ENCODE measurements at places on chromosomes 4 and X. TPM values are rescaled to one million over a fixed set of nuclear protein-coding genes. Genes with fewer than 3 reads are reported as not detected.

DNA sequence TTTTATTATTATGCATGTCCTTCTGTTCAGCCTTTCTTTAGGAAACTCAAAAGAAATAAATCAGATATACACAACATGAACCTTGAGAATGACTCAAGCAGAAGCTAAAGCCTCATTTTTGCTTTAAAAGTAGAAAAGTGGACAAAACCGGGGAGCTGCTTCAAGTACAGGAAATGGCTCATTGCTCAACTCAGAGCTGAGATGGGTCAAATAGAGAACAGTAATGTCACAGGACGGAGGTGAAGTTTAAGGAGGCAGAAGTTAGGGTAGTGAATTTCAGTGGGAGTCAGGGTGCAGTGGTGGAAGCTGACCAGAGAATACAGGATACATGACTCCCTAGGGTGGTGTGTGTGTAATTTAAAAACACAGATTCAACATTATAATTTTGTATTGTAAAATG, 22.2 kb downstream of the PHKA2 start:
- no peaks in the 10 kb centered on the region for H3K27me3 ChIP-seq
- no peak overlapping the region for H3K27ac ChIP-seq
- no peaks in the 10 kb centered on the region for H3K36me3 ChIP-seq
- no peak for DNase-seq

DNA sequence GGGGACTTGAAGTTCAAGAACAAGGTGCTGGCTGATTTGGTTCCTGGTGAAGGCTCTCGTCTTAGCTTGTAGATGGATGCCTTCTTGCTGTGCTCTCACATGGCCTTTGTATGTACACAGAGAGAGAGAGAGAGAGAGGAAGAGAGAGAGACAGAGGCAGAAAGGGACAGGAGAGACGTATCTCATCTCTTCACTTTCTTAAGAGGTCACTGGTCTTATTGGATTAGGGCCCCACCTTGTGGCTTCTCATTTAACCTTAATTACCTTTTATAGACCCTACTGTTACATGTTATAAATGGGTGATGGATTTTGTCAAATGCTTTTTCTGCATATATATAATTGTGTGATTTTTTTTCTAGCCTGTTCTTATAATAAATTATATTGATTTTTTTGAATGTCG, 1444.2 kb downstream of the ADGRL3 start:
- no peaks in the 10 kb centered on the region for H3K27me3 ChIP-seq
- no peaks in the 10 kb centered on the region for H3K36me3 ChIP-seq
- H3K4me1 ChIP-seq: no peaks in the 10 kb centered on the region
- no peak for DNase-seq
- H3K4me3 ChIP-seq: no peak overlapping the region
- no peak overlapping the region for H3K27ac ChIP-seq

GRCh38 chr4:133186845-133187244, 37.8 kb downstream of the PCDH10 start:
- no peaks in the 10 kb centered on the region for H3K36me3 ChIP-seq
- no peak for DNase-seq
- H3K4me1 ChIP-seq: no peaks in the 10 kb centered on the region
- no peak overlapping the region for H3K27ac ChIP-seq
- no peaks in the 10 kb centered on the region for H3K27me3 ChIP-seq
- H3K4me3 ChIP-seq: no peak overlapping the region

DNA sequence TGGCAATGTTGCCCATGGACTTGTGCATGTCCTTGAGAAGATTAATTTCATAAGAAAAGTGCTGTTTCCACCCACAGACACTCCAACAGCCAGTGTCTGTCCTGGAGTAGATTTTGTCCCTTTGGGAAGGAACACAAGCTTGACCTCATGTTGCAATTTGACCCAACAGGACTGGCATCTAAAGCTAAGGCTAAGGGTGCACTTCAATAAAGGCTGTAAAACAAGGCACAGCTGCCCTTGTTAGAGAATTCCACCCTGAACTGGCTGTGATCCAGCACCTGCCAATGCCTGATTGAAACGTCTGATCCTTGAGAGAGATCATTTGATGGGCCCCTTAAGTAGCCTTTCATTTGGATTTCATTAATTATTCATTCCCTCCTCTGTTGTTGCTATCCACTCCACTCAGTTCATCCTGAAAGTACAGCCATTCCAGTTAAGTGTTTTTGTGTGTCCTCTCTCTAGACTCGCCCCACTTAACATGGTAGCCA, 56.2 kb downstream of the CD99L2 start:
- H3K4me3 ChIP-seq: no peak overlapping the region
- DNase-seq: no peak
- no peaks in the 10 kb centered on the region for H3K36me3 ChIP-seq
- H3K4me1 ChIP-seq: no peaks in the 10 kb centered on the region
- H3K27ac ChIP-seq: no peak overlapping the region

- DNase-seq: no peak
- no peaks in the 10 kb centered on the region for H3K36me3 ChIP-seq
- peak overlapping the region; percentile 86 for H3K27ac ChIP-seq
- H3K4me3 ChIP-seq: peak overlapping the region; percentile 26
- peaks cover 45% of the 10 kb centered on the region for H3K4me1 ChIP-seq
Measured at GRCh38 chr4:76782837-76783236, 115.1 kb downstream of the SOWAHB start.

DNA sequence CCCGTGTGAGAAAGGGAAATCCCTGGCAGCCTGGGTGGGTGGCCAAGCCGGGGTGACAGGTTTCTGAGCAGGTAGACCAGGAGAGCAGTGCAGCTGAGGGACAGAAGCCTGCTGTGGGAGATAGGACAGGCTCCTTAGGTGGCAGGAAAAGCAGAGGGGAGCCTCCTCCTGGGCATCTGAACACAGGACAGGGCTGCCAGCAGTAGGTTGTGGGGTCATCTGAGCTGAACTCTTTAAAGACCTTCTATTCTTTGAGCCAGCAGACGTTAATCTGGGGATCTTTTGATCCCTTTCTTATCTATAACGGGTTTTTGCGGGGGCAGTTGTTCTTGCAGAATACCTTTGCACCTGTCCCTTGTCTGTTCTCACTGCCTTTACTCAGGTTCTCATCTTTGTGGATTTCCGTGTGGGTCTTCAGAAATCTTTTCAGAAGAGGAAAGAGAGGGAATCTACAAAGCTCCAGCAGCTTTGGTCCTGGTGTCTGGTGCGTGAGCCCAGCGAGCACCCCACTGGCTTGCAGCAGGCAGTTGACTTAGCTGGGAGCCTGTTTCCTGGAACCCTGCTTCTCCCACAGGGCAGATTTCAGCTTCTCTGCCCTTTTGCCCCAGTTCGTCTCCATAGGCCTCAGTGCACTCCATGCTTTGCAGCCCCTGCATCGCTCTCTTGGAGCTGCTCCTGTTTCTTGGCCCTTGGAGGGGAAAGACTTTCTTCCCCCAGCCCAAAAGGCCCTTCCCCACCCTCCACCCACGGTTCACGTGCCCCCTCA, 35.8 kb upstream of the TADA2B start:
- no peak overlapping the region for H3K27ac ChIP-seq
- no peaks in the 10 kb centered on the region for H3K27me3 ChIP-seq
- H3K4me3 ChIP-seq: no peak overlapping the region

HDX gene
- not detected for total RNA-seq

DNA sequence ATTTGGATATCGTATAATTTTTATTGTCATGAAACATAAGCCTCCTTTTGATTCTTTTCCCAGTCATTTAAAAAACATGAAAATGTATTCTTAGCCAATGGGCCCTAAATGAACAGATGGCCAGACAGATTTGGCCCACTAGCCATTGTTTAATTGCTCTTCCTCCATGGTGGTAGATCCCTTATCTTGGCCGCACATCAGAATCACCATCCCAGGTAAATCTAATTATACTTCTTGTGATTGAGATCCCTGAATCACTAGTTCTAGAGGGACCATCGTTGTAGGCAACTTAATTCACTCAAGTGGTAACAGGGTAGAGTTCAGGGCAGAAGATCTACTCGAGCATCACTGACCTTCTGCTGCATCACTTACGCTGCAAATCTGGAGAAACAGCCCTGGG, 24.1 kb upstream of the VCX3A start:
- no peak overlapping the region for H3K4me3 ChIP-seq
- no peak overlapping the region for H3K27ac ChIP-seq
- H3K36me3 ChIP-seq: no peaks in the 10 kb centered on the region
- no peaks in the 10 kb centered on the region for H3K27me3 ChIP-seq
- no peak for DNase-seq

DNA sequence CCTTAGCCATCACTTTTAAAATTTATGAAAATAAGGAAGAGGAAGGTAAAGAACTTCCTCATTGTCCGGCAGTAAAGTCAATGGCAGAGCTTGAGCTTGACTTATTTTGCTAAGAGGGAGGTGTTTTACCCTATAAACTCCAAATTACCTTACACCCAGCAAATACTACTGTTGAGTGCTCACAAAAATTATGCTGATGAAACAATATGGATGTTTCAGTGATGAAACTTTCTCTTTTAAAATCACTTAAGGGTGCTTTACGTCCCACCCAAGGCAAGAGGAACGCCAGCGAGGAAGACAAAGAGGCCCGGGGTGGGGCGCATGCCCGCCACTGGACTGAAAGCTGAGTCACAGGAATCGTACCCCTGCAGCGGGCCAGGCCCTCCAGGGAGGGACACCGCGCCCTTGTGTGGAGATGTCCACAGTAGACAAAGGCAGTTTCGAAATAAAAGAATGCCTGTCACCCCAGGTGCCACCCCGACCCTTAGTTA, 560 bp upstream of the TMSB4X start:
- peak overlapping the region; percentile 79 for H3K4me3 ChIP-seq
- DNase-seq: no peak
- no peaks in the 10 kb centered on the region for H3K27me3 ChIP-seq
- no peaks in the 10 kb centered on the region for H3K4me1 ChIP-seq
- no peaks in the 10 kb centered on the region for H3K36me3 ChIP-seq

XG gene
- total RNA-seq: not detected

ASIC5 gene
- not detected for total RNA-seq

- no peaks in the 10 kb centered on the region for H3K36me3 ChIP-seq
- H3K4me1 ChIP-seq: no peaks in the 10 kb centered on the region
- H3K27me3 ChIP-seq: no peaks in the 10 kb centered on the region
- no peak overlapping the region for H3K27ac ChIP-seq
- no peak overlapping the region for H3K4me3 ChIP-seq
Measured at GRCh38 chr4:160299608-160300007, 1196.7 kb downstream of the RAPGEF2 start.

SHROOM4 gene
- 0.05 TPM for total RNA-seq

- no peak overlapping the region for H3K4me3 ChIP-seq
- H3K36me3 ChIP-seq: no peaks in the 10 kb centered on the region
- H3K4me1 ChIP-seq: no peaks in the 10 kb centered on the region
Measured at GRCh38 chr4:99968330-99968729, 18.3 kb upstream of the H2AZ1 start.

RBMXL3 gene
- total RNA-seq: not detected

DNA sequence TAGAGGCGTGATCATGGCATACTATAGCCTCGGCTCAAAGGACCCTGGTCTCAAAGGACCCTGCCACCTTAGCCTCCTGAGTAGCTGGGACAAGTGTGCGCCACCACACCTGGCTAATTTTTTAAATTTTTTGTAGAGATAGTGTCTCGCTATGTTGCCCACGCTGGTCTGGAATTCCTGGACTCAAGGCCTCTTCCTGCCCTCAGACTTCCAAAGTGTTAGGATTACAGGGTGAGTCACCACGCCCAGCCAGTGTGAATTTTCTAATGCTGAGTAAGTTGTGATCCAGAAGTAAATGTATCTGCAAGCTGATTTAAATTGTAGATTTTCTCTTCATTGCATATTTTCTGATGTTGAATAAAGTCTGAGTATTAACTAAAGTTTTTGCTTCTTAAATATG, 2.6 kb upstream of the ZNF674 start:
- peak; percentile 28 for DNase-seq
- H3K36me3 ChIP-seq: no peaks in the 10 kb centered on the region
- peaks cover 23% of the 10 kb centered on the region for H3K4me1 ChIP-seq
- no peaks in the 10 kb centered on the region for H3K27me3 ChIP-seq

BEX5 gene
- total RNA-seq: not detected

GRCh38 chr4:945274-946102, 13.2 kb downstream of the TMEM175 start:
- no peaks in the 10 kb centered on the region for H3K36me3 ChIP-seq
- H3K27ac ChIP-seq: no peak overlapping the region
- no peaks in the 10 kb centered on the region for H3K27me3 ChIP-seq

GRCh38 chr4:16692961-16693506, 205.4 kb downstream of the LDB2 start:
- peaks cover 5% of the 10 kb centered on the region for H3K27me3 ChIP-seq
- H3K4me3 ChIP-seq: no peak overlapping the region
- no peak overlapping the region for H3K27ac ChIP-seq
- H3K36me3 ChIP-seq: no peaks in the 10 kb centered on the region

DNA sequence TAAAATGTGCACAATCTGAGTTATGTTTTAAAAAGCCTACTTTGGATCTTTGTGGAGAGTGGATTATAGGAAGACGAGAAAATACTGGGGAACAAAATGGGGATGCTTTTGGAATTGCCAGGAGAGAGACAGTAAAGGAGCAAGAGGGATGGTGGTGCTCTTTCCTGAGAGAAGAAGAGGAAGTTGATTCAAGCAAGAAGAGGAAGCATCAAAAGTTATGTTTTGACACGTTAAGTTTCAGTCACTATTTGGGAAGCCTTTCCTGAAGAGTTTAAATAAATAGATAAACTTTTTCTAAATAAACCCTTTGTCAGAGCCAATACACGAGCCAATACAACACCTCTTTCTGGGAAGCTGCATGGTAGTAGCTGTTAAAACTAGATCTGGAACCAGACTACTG, 394.1 kb downstream of the GALNTL6 start:
- H3K4me3 ChIP-seq: no peak overlapping the region
- no peaks in the 10 kb centered on the region for H3K36me3 ChIP-seq
- H3K27ac ChIP-seq: no peak overlapping the region

DNA sequence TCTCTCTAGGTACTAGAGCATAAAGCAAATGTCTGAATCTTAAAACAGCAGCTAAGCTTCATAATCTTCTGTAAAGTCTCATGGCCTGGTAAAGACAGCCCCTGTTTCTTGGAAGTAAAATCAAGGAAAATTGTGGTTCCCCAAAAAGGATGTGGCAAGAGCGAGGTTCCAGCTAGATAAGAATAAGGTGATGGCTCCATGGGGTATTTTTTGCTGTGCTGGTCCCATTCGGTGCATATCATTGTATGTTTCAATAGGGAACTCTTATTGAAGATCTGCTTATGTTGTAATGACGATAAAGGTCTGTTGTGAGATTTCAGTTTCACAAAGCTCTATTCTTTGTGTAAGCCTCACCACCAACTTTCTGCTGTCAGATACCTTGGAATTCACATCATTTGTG, 316.9 kb upstream of the NOCT start:
- no peak for DNase-seq
- H3K36me3 ChIP-seq: no peaks in the 10 kb centered on the region
- H3K27ac ChIP-seq: no peak overlapping the region
- H3K27me3 ChIP-seq: no peaks in the 10 kb centered on the region
- H3K4me1 ChIP-seq: no peaks in the 10 kb centered on the region
- no peak overlapping the region for H3K4me3 ChIP-seq

CXCL11 gene
- total RNA-seq: not detected

- no peaks in the 10 kb centered on the region for H3K27me3 ChIP-seq
- H3K27ac ChIP-seq: no peak overlapping the region
- no peak for DNase-seq
- H3K4me3 ChIP-seq: no peak overlapping the region
- no peaks in the 10 kb centered on the region for H3K36me3 ChIP-seq
Measured at GRCh38 chr4:87270825-87271224, 50.4 kb upstream of the KLHL8 start.
